ENCODE measurements at places on chromosomes 12 and 14.

DNA sequence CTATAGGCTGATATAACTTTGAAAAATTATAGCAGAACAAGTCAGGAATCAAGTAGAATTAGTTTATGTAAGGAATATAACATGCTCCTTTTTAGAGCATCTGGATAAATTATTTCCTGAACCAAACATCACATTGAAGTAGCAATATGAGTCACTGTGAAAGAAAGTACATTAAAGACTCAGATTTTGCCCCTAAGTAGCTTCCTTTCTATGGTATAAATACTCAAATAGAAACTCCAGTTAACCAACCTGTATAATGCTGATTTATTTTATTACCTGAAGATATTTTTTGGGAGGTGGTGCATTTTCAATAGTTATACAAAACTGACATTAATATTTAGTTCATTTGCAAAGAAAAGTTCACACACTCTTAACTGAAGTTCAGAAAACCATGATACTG, 312.1 kb downstream of the ITPR2 start:
- DNase-seq: no peak

- no peak for DNase-seq
These were observed 263.1 kb downstream of the LRIG3 start for GRCh38 chr12:58657190-58657589.

DNA sequence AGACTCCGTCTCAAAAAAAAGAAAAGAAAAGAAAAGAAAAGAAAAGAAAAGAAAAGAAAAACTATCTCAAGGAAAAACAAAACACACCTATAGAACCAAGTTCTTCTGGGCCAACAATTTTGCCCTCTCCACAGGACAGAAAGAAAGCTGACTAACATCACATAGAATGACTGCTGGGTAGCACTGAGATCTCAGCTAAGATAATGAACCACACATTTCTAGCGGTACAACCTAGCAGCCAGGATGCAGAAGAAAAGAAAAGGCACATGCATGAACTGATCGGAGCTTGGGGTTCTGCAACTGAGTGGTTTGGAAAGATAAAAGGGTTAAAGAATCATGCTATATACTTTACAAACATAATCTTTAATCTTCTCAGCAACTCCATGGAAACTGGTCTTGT, 19.5 kb downstream of the TMED10 start:
- no peak for DNase-seq

GRCh38 chr14:38252066-38252710, 3.7 kb downstream of the CLEC14A start:
- DNase-seq: no peak

DNA sequence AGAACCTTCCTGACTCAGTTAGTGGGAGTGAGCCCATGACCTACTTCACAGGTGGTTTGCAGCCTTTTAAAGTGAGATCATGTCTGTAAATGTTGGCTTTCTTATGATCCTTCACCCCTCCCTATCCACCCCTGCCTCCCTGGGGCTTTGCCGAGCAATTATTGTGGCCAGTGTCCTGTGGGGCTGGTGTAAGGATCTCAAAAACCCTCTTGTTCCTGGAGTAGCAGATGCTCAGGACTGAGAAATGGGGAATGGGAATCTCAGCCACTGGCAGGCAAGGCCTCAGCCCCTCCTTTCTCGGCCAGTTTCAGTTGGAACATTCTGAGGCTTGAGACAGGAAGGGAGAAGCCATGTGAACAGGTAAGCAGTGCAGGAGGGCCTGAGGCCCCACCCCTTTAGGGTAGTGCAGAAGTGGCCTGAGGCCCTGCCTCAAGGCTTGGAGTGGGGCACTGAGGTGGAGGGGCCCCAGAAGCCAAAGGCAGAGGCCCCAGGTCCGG, 53.8 kb downstream of the PLEKHG3 start:
- no peak for DNase-seq

DNA sequence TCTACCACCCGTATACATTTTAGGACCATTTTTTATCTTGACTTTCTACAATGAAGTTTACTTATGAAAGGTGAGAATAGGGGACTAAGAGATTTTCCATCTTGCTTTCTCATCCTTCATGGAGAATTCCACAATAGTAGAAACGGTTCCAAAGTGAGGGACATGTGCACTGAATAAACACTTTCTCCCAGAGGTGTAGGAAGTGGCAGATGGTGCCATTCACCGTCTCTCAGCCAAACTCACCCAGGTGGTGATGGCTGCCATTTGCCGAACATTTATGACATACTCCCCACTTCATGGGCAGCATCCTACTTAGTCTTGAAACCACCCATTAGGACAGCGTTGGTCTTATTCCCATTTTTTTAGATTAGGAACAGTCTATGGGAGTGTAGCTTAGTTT, 540.5 kb downstream of the DIO2 start:
- DNase-seq: no peak

- DNase-seq: peak; percentile 5
These were observed 567 bp downstream of the FUT8 start for GRCh38 chr14:65412856-65413738.

DNA sequence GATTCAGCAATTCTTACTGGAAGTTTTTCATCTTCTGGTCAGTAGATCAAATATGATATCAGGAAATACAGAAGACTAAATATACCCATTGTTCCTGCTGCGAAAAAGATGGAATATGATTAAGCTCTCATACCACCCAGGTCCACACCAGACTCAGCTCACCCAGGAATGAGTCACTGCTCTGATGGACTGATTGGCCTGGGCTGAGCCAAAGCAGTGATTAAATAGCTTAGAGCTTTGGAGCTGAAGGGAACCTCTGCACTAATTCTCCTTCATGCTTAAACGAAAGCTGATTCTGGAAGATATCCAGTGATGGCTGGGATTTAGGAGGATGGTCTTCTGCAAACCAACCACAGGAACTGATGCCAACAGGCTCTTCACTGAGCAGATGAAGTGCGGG, 62.0 kb upstream of the SYT1 start:
- no peak for DNase-seq

DNA sequence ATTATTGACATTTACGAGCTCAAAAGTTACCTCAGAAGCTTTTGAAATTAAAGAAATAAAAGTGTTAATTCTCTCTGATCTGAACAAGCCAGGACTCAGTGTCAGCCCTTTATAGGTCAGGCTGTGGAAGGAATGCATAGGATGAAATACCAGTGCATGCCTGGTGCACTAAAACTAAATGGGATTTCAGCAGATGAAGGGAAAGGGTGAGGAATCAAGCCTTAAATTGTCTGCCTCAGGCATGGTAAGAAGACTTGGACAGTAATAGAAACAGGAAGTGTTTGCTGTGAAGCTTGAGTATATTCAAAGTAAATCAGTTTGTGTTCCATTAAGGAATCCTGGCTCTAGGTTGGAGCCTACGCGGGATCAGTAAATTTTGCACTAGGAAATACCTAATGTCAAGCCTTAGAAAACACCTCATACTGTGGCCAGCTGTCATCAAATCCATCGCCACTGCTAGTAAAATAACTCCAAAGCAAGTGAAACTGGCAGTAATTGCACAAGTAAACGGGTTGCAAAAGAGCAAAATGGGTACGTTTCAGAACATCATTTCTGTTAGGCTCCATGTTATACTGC, 76.3 kb downstream of the PDE3A start:
- no peak for DNase-seq

DNA sequence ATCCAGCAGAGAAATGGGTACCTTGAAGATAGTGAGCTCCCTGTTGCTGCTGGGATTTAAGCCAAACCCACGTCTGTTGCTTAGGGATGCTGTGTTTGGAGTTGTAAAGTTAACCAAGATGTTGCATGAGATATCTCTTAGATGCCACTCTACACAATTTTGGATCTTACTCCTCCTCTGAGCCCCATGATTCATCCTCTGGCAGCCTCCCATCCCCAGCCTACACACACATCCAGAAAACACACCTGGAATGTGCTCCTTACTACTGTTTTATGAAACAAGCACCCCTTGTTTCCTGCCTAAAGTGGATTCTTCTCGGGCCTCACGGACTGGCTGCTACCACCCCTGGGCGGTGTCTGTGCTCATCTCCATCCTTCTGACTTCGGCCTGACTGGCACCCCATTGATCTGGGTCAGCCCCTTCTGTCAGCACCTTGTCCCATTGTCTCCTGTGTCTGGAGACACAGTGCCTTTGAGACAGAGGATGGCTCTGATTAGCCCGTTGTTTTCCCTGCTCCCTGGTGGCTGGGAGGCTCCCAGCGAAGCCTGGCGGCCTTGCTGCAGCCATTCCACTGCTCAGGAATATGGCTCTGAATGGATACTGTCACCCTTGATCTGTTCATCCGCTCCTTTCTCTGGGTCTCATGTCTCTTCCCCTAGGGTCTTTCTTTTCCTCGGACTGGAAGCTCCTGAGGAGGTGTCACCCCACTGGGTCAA, 24.3 kb downstream of the TSPAN9 start:
- no peak for DNase-seq

- no peak for DNase-seq
These were observed 111.9 kb upstream of the PRMT8 start for GRCh38 chr12:3379079-3379478.

GRCh38 chr12:30110958-30111586, 327.3 kb upstream of the TMTC1 start:
- DNase-seq: no peak

DNA sequence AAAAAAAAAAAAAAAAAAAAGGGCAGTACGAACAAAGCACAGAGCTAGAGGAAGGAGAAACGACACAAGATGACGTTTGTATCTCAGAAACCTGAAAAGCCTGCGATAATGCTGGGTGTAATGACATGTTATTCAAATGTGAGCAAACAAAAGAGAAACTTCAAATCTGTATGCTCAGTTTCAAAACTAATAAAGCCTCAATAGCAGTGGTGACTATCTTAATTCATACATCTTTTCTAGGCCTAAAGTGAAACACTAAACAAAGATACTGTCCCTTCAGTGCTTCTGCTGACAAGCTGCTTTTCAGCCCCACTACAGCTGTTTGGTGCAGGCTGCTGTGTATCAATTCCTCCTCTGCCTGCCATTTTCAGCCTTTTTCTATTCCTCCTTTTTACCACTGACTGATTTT, 15.8 kb downstream of the ITPR2 start:
- DNase-seq: no peak

DNA sequence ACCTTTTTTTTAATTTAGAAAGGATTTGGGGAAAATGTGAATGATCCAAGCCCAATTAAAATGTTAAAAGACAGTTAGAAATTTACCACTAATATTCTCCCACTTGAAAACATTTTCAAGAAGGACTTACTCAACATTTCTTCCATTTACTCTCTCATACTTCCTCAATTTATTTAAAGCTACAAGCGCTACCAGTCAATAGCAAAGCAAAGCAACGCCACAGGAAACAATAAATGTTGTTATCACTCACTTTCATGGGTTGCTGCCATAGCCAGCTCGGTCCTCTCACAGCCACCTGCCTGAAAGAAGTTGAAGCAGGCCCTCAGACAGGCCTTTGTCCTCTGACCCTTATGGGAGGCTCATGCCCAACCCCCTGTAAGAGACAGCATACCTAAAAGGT, 6.0 kb upstream of the SOS2 start:
- no peak for DNase-seq

DNA sequence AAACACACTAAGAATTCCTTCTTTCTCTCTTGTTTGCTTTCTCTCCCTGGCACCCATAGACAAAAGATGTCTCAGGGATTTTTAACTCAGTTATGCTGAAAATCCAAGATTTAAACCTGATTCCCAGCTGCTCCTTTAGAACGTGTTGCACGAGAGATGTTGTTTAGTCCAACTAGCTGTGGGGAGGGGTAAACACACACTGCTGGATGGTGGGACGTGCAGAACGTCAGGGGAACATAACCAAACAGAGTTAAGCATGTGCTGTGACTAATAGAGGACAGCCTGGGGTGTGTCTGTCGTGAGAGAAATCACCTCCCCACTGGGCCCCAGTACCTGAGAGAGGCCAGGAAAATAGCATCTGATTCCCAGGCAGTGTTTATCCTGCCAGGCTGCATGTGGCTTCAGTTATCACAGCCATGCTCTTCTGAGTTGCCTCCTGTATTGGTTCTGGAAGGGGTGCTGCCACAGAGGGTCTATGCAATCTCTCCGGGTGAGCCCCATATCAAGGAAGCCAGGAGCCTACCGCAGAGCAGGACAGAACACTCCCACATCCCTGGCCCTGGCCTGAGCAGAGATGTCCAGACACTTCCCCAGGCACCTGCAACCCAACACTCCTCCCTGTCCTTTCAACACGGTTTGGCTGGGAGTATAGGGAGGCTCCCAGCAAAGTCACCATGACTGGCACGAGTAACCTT, 112.7 kb upstream of the EGLN3 start:
- DNase-seq: no peak

DNA sequence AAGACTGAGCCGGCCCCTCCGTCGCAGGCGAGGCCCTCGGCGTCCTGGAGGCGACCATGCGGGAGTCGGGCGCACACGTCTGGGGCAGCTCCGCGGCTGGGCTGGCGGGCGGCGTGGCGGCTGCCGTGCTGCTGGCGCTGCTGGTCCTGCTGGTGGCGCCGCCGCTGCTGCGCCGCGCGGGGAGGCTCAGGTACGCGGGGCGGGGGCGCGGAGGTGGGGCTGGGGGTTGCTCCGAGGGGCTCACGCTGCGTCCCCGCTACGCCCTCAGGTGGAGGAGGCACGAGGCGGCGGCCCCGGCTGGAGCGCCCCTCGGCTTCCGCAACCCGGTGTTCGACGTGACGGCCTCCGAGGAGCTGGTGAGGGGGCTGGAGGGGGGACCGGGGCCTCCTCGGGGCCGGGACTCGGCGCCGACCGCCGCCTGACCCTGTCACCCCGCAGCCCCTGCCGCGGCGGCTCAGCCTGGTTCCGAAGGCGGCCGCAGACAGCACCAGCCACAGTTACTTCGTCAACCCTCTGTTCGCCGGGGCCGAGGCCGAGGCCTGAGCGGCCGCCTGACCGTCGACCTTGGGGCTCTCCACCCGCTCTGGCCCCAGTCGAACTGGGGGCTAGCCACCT, 7.8 kb downstream of the AMN start:
- no peak for DNase-seq

DNA sequence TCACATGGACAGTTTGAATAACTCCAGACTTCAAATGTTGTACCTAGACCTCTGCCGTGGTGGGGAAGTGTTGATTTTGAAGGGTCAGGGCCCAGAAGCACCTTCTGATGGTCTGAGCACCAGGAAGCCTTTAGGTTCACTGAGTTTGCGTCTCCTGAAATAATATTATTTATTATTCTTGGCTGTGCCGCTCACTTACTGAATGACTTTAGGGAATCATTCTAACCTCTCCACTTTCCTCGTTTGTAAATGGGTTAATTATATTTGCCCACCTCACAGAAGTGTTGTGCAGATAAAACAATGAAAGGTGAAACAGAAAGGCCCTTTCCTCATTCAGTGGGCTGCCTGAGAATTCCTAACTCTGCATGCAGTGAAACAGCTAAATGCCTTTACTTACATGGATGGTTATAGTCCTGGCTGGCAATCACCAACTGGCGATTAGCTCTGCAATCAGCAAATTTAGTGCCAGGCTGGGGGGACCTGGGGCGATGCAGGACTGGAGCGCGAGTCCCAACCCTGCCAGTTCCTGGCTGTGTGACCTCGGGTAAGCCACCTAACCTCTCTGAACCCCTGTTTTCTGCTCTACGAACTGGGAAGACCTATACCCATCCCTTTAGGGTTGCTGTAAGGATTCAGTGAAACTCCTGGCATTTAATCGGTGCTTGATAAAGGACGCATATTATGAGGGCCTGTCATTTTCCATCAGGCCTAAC, 57.5 kb downstream of the MAP1LC3B2 start:
- no peak for DNase-seq

Measured in activated T-cell treated with anti-CD3 and anti-CD28 coated beads for 4 hours (primary cell).